ENCODE measurements at places on chromosomes 12 and 14.

GRCh38 chr12:75479963-75480461 lies 543 bp upstream of the GLIPR1 start:
- peak; percentile 37 for DNase-seq

DNA sequence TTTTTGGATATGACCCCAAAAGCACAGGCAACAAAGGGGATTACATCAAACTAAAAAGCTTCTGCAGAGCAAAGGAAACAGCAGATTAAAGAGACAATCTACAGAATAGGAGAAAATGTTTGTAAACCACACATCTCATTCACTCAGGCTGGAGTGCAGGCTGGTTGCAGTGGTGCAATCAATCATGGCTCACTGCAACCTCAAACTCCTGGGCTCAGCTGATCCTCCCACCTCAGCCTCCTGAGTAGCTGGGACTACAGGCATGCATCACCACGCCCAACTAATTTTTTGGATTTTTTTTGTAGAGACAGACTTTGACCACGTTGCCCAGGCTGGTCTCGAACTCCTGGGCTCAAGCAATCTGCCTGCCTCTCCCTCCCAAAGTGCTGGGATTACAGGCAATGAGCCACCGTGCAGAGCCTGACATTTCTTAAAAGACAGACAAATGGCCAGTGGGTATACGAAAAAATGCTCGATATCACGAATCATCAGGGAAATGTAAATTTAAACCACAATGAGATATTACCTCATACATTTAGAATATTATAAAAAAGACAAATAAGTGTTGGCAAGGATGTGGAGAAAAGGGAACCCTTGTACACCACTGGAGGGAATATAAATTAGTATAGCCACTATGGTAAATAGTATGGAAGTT lies 9.8 kb downstream of the NCKAP5L start:
- no peak for DNase-seq

GRCh38 chr12:96208346-96208745 lies 14.2 kb downstream of the ELK3 start:
- DNase-seq: peak; percentile 36

- DNase-seq: no peak
Observed at GRCh38 chr14:73795974-73796373, 55.7 kb upstream of the PTGR2 start.

DNA sequence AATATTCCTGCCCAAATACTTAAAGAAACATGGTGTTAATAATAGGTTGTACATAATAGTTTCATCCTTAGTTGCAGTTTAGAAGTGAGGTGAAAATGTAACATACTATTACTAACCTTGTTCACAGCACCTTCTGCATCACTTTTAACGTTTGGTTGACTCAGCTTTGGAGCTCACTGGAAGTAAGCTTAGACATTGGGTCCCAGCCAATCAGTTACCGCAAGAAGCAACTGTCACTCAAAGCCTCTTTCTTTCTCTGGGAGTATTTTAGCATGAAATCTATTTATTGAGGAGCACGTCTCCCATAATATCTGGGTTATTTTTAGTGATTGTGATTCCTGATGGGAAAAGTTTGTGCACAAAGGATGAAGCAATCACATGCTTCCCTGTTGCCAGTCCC lies 472.6 kb downstream of the SNAPC1 start:
- no peak for DNase-seq

DNA sequence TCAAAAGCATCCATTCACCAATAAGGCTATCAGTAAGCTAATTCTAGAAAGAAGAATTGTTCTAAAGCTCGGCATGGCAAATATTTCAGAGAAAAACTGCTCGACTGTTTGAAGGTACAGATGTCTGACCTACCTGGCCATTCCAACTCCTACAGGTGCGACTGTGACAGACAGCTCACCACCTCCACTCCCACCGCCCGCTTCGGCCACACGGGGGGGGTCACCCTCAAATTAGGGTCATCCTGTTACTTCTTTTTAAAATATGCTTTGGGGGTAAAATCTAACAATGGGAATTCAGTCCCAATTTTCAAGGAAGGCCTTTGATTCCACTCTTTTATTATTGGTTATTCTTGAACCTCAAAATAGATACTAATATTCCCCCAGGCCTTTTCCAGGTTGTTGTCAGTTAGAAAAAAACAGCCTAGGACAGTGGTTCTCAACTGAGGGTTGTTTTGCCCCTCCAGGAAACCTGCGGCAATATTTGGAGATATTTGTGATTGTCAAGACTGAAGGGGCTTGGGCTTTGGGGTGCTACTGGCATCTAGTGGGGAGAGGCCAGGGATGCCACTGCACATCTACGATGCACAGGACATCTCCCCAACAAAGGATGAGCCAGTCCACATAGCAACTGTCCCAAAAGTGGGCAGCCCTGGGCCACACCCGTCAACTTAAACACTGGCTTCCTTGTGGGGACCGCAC lies 81.2 kb downstream of the BCL11B start:
- DNase-seq: no peak

GRCh38 chr14:100900837-100901390 lies 2.6 kb downstream of the RTL1 start:
- no peak for DNase-seq

DNA sequence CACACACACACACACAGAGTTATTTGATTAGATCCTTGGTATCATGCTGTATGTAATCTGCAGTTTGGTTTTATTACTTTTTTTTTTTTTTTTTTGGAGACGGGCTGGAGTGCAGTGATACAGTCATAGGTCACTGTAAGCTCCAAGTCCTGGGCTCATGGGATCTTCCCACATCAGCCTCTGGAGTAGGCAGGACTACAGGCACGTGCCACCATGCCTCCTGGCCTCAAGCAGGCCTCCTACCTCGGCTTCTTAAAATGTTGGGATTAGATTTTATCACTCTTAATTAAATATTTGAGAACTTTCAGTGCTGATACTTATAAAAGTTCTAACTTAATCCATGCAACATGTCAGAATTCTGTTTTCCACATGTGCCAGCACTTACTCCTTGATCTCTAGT lies 31.3 kb upstream of the PSEN1 start:
- DNase-seq: no peak

DNA sequence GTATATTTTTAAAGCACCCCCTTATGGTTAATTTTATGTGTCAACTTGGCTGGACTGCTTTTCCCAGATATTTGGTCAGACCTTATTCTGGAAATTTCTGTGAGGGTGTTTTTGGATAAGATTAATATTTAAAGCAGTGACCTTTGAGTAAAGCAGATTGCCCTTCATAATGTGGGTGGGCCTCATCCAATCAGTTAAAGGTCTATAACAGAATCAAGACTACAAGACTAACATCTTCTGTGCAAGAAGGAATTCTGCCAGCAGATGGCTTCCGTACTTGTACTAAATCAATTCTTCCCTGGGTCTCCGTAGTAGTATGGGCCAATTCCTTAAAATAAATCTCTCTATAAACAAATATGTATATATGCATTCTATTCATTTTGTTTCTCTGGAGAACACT lies 257.6 kb downstream of the ETNK1 start:
- no peak for DNase-seq

- no peak for DNase-seq
Observed at GRCh38 chr14:89445273-89445973, 28.4 kb upstream of the FOXN3 start.

- no peak for DNase-seq
Observed at GRCh38 chr12:52387859-52388258, 2.4 kb upstream of the KRT84 start.

DNA sequence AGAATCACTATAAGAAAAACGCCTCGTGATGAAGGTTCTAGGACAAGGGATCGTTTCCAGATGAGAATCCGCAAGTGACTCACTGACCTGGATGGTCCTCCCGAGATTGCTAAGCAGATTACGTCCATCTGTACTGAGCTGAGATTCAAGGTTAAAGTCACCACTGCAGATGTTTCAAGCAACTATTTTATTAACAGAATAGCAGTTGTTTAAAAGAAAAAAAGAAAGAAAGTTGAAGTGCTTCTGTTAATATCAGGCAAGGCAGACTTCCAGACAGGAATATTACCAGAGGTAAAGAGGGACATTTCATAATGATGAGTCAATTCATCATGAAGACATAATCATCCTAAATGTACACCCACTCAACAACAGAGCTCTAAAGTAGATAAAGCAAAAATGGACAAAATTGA lies 17.9 kb downstream of the PXN start:
- DNase-seq: peak; percentile 38

DNA sequence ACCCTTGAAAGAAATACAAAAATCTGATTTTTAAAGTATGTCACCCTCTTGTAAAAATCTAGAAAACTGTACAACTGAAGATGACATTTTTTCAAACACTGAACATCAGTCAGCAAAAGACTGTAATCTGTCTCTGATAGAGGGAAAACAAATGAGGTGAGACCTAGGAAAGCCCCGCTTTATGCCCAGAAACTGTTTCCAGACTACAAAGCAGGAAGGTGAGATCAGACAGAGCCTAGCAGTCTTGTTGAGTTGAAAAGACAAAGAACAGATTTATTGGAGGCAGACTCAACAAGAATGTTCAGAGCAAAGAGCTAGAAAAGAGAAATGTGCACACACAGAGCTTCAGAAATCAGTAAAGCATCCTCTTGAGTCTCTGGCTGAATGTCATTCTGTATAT lies 873.6 kb downstream of the LRFN5 start:
- no peak for DNase-seq

DNA sequence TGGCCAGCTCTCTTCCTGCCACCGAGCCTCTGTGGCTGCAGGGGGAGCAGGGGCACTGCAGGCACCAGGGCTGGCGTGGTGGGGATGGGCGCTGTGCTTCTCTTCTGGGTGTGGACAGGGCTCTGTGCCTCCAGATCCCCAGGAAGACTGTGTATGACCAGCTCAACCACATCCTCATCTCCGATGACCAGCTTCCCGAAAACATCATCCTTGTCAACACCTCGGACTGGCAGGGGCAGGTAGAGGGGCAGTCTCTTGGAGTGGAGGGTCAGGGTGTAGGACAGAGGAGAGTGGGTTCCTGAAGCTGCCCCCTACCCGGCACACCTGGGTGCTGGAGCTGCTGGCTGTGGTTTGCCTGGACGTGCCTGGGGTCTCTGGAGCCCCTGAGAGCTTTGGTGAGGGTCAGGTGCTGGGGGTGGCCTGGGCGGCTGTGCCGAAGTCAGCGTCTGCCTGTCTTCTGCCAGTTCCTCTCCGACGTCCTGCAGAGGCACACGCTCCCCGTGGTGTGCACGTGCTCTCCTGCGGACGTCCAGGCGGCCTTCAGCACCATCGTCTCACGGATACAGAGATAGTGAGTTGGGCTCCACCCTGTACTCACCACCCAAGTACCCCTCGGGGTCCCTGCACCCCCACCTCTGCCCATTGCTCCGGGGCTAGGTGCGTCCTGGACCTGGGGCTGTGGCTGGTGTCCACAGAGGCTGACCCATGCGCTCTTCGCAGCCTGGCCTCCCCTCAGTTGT lies 15.8 kb upstream of the TEX22 start:
- DNase-seq: no peak

- DNase-seq: peak; percentile 82
Observed at GRCh38 chr14:22836301-22837113, at the start of gene MMP14. TSS of gene MMP14 (plus strand) at chr14:22836585. CDS start at chr14:22836818, 233 bp downstream.

DNA sequence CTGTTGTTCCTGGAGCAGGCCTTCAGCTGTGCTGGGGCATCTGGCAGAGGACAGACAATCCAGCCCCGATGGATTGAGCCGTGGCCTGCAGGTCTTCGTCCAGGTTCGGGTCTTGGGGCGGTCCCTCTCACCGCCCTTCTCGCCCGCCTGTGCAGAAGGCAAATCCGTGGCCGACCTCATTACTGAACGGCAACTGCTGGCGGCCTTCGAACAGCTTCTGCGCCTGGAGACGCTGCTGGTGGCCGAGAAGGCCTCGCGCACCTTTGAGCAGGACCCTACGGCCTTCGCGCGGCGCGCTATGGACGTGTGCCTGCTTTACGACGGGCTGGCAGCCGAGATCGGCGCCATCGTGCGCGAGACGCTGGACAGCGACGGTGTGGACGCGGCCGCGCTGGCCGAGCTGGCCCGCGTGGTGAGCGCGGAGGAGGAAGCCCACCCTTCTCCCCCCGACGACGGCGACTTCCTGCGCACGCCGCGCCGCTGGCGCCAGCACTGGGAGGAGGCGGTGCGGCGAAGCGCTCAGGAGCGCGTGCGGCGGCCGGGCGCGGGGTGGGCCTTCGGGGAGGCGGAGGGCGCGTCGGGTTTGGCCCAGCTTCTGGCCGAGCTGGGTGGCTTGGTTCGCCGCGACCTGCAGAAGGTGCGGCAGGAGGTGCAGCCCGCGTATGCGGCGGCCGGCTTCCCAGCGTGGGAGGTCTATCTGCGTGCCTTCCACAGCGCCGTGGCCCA lies 7.6 kb downstream of the EXOC3L4 start:
- no peak for DNase-seq

DNA sequence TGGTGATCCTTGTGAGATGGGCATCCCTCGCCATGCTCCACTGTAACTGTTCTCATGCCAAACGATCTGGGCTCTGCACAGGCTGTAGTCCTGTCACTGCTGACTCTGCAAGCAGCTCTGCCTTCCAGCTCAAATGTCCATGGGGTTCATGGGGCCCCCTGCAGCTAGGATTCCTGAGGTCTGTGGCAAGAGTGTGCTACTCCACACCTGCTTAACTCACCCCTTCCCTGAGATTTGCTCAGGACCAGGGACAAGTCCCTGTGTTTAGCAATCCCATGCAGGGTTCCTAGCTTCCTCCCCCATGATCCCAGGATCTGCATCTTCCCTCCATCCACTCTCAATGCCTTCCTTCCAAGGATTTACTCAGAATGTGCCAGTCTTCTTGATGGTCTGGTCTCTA lies 241.0 kb downstream of the ASCL1 start:
- no peak for DNase-seq

GRCh38 chr12:123044351-123044750 lies 63.9 kb downstream of the ARL6IP4 start:
- DNase-seq: no peak

GRCh38 chr12:25689996-25690501 lies 137.0 kb upstream of the LMNTD1 start:
- DNase-seq: peak; percentile 44

DNA sequence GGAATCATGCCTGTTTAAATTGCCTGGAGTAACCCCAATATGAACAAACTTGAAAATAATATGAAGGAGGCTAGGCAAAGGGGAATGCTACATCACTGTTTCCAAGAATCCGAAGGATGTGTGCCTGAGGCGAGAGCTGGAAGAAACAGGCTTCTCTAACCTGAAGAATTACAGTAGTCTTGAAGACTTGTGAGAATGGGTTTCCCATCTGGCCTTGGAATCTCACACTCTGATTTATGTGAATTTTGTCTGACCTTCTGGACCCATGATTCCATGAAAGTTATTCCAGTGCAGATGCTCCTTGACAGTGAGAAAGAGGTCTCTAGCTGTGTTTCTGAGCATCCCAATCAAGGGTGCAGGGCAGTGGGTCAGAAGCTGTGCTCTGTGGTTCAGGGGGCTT lies 122.1 kb upstream of the PARP11 start:
- DNase-seq: no peak
